ENCODE measurements at places on chromosomes 16 and 17.

- DNase-seq, result no peak
Observed at GRCh38 chr17:56505154-56505756, 88.2 kb upstream of the NOG start.

- no peak for DNase-seq
Observed at GRCh38 chr16:49055824-49056545, 225.7 kb downstream of the CBLN1 start.

DNA sequence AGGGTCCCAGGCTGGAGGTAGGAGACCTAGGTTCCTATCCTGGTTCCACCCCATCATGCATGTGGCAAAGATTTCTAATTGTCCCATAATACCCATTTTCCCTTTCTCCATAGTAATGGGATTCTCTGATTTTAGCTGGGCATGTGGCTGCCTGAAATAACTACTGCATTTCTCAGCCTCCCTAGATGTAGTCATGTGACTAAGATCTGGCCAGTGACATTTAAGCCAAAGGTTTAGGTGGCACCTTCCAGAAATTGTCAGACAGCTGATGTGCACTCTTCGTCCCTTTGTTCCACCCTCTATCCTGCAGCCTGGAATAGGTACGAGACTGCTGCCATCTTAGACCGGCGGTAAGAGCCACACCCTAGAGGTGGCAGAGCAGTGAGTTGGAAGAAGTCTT is 8.2 kb downstream of the NXPH3 start:
- DNase-seq, result no peak

DNA sequence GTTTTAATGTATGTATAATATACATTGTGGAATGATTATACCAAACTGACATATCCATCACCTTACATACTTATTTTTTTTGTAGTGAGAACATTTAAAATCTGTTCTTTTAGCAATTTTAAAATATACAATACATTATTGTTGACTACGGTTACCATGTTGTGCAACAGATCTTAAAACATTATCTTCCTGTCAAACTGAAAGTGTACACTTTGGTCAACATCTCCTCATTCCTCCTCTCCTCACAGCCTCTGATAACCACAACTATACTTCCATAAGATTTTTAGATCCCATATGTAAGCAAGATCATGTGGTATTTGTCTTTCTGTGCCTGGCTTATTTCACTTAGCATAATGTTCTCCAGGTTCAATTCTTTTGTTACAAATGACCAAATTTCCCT is 7.5 kb upstream of the DNAJA2 start:
- no peak for DNase-seq

- DNase-seq, result peak; percentile 60
Observed at GRCh38 chr17:8012996-8013640, 10.7 kb downstream of the GUCY2D start.

- no peak for DNase-seq
Observed at GRCh38 chr16:64352246-64352645, 769.6 kb downstream of the CDH11 start.

DNA sequence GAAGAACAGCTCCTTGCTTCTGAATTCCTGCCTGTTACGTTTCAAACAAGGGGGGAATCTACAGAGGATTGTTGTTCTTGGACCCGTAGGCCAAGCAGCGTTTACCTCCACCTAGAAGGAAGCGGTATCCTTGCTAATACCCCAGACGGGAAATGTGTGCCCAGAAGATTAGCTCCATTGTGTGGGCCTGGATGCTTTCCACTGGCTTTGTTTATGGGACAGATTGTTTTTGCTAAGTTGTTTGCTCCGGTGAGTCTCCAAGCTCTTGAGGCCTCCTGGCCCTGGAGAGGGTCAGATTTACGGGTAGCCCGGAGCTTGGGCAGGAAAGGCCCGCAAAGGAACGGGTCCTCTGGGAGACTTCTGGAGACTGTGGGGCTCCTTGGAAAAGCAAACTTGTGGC is 28.4 kb upstream of the MRTFB start:
- DNase-seq, result no peak

DNA sequence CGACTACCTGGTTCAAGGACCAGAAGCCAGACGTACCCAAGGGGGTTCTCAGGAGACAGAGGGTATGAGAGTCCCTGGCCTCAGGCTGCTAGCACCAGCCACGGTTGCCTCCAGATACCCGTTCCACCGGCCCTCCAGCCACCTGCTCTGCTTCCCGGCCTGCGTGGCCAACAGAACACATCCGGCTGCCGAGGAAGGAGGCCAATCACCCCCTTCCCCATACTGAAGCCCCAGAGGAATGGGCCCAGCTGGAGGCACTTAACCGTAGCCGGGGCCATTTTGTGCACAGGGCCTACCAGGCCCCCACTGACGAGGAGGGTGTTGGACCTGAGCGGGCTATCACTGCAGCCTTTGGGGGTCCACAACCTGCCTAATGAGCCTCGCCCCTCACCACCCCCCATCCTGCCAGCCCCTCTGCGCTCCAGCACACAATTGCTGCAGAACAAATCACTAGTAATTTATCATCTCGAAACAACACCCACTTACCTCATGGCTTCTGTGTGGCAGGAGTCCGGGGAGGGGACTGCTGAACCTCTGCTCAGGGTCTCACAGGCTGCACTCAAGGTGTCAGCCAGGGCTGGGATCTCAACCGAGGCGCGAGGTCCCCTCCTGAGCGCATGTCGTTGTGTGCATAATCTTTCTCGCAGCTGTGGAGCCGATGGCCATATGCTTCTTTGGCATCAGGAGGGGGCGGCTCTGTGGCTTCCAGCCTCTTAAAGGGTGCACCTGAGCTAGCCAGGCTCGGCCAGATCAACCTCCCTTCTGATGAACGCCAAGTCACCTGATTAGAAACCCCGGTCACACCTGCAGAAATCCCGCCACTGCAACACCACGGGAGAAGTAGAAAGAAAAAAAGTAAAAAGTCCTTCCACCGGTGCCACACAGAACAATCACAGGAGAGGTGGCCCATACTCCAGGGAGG is 10.1 kb upstream of the KREMEN2 start:
- no peak for DNase-seq

GRCh38 chr16:86509759-86510464 is 415 bp upstream of the FOXF1 start:
- DNase-seq, result no peak

GRCh38 chr16:48620445-48620844 is 10.5 kb upstream of the N4BP1 start:
- no peak for DNase-seq

- DNase-seq, result no peak
Observed at GRCh38 chr16:86985648-86986015, 331.6 kb downstream of the C16orf95 start.

DNA sequence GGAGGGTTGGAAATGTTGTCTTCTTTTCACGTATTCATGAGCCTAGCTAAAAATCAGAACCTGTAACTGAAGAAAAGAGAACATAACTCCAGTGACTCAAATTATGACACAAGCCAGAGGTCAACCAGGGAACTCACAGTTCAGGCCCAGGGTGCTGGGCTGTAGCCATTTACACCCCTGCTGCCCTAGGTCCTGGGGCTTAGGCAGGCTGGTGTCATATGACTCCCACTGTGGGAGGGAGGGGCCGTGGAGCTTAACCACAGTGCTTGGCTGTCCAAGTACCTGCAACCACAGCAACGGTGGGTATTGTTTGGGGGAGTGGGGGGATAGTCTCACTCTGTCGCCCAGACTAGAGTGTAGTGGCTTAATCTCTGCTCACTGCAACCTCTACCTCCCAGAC is 71.1 kb upstream of the AMZ2 start:
- no peak for DNase-seq

GRCh38 chr17:65158622-65159021 is 21.5 kb downstream of the RGS9 start:
- DNase-seq, result no peak

DNA sequence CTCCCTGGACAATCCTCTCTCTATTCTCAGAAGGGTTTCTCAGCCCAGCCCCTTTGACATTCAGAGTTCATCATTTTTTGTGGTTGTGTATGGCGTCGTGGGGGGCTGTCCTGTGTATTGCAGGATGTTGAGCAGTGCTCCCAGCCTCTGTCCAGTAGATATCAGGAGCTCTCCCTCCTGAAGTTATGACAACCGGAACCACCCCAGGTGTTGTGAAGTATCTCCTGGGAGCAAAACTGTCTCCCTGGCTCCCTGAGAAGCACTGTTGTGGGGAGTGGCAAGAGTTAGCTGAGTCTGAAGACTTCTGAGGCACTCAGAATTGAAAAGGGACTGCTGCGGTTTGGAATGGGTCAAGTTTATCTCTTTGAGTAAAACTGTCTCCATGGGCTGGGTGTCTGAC is 55.9 kb upstream of the MGAT5B start:
- DNase-seq, result no peak

GRCh38 chr16:75394941-75395340 is 38.4 kb downstream of the CFDP1 start:
- DNase-seq, result no peak

DNA sequence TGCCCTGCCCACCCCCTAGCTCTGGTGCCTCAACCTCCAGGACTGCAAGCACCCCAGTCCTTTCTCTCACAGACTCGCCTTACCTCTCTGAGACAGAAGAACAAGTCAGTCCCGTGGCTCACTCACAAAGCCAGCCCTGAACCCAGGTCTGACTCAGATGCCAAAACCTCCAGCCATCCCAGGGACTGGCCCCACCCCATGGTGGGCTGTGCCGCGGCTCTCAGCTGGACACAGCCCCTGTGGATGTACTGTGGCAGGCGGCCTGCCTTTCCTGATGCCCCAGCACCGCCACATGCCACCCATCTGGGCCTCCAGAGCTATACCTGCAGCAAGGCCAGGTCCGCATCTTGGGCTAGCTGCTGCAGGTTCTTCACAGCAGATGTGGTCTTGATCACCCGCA is 19.8 kb downstream of the MPG start:
- no peak for DNase-seq

GRCh38 chr17:52294301-52294700 is 135.8 kb upstream of the CA10 start:
- no peak for DNase-seq

- DNase-seq, result no peak
Observed at GRCh38 chr16:87836844-87837581, 32.3 kb downstream of the SLC7A5 start.

GRCh38 chr16:65069065-65069464 is 52.8 kb downstream of the CDH11 start:
- DNase-seq, result no peak

DNA sequence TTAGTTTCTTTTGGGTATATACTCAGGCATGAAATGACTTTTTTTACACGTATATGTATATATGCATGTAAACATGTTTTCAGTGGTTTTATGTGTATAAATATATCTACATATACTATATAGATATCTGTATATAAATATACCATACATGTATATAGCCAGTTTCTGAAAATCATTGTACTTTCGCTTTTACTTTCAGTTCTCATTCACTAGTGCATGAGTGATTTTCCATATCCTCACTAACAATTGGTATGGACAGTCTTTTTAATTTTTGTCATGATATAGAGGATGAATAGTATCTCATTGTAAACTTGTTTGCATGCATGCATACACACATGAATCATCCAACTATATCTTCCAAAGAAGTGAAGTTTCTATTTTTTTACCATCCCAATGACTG is 877.1 kb upstream of the CDH8 start:
- no peak for DNase-seq

GRCh38 chr17:45289301-45290268 is 27.2 kb downstream of the MAP3K14 start:
- no peak for DNase-seq

DNA sequence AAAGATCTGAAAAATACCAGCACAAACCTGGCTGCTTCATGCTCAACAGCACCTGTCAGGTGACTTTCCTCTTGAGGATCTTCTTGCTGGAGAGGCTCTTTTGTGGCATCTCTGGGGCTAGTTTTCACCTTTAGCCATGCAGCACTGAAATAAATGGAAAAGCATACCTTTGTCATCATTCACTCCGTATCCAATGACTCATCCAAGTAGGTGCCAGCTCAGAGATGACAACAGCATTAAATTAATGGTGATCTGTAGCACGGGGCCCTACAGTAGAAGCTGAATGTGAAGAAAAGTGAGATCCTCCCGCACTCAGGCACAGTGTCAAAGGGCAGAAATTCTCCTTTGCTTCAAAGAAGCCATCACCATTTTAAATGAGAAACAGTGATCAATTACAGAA is 32.2 kb downstream of the KIAA0753 start:
- no peak for DNase-seq

- DNase-seq, result peak; percentile 71
Observed at GRCh38 chr17:40219594-40220338, 662 bp downstream of the WIPF2 start.

Data from KBM-7 (cell line).